Activated CD4-positive, alpha-beta memory T cell treated with anti-CD3 and anti-CD28 coated beads for 36 hours (primary cell): ENCODE measurements at places on chromosomes 5 and 9. TPM values are rescaled to one million over a fixed set of nuclear protein-coding genes. Genes with fewer than 3 reads are reported as not detected.

GRCh38 chr9:24218656-24219055 lies 327.0 kb downstream of the IZUMO3 start:
- no peaks in the 10 kb centered on the region for H3K27me3 ChIP-seq
- no peaks in the 10 kb centered on the region for H3K36me3 ChIP-seq
- DNase-seq: no peak

GRCh38 chr9:115837618-115838017 lies 316.0 kb upstream of the PAPPA start:
- no peaks in the 10 kb centered on the region for H3K4me1 ChIP-seq
- no peaks in the 10 kb centered on the region for H3K36me3 ChIP-seq
- H3K4me3 ChIP-seq: no peak overlapping the region
- DNase-seq: no peak
- H3K27me3 ChIP-seq: no peaks in the 10 kb centered on the region

GRCh38 chr5:1521671-1522600 lies 1.8 kb downstream of the LPCAT1 start:
- no peak overlapping the region for H3K27ac ChIP-seq
- no peaks in the 10 kb centered on the region for H3K27me3 ChIP-seq
- DNase-seq: no peak
- H3K4me1 ChIP-seq: peaks cover 41% of the 10 kb centered on the region
- H3K4me3 ChIP-seq: peak overlapping the region; percentile 86

- peak overlapping the region; percentile 71 for H3K27ac ChIP-seq
- DNase-seq: no peak
- H3K4me3 ChIP-seq: no peak overlapping the region
These were observed 46.0 kb downstream of the PARP8 start for GRCh38 chr5:50712479-50712878.

DNA sequence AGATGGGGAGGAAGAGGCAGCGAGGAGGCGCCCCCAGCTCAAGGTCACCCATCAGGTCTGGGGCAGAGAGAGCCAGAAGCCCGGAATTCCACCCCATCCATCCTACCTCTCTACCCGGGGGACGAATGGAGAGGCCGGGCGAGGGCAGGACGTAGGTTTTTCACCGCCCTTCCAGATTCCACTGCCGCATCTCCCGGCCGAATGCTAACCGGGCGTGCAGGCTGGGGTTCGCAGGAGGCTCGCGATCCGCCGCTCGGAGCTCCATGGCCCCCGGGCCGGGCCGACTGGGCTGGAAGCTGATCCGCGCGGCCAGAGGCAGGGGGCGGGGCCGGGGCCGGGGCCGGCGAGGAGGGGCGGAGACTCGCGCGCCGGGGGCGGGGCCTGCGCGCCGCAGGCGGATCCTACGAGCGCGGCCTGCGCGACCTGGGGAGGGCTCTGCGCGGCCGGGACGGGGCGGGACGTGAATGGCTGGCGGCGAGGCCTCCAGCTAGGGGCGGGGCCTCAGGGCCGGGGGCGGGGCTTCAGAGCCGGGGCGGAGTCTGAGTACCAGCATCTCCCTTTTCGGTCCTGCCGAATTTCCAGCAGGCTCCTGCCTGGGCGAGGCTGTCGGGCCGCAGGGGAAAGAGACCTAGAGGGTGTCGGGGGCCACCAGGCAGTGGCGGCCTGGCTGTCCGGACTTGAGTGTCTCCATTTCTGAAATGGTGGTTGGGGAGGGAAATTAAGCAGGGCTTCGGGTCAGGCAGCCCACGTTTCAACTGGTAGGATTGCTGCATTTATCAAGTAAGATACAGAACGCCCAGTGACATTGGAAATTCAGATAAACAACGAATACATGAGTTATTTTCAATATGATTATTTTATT lies at the start of gene ST6GALNAC4:
ST6GALNAC4 (minus strand) TSS at position 322 of the 862 bp plus-strand sequence. CDS start 622 bp downstream, outside the sequence.
- H3K36me3 ChIP-seq: peaks cover 14% of the 10 kb centered on the region
- peaks cover 43% of the 10 kb centered on the region for H3K4me1 ChIP-seq
- H3K27ac ChIP-seq: peak within 1 kb of the TSS; percentile 54
- no peaks in the 10 kb centered on the region for H3K27me3 ChIP-seq

GRCh38 chr5:151332857-151333256 lies 14.5 kb downstream of the SLC36A2 start:
- H3K27ac ChIP-seq: no peak overlapping the region
- H3K27me3 ChIP-seq: no peaks in the 10 kb centered on the region
- H3K36me3 ChIP-seq: no peaks in the 10 kb centered on the region
- DNase-seq: no peak
- H3K4me1 ChIP-seq: no peaks in the 10 kb centered on the region

DNA sequence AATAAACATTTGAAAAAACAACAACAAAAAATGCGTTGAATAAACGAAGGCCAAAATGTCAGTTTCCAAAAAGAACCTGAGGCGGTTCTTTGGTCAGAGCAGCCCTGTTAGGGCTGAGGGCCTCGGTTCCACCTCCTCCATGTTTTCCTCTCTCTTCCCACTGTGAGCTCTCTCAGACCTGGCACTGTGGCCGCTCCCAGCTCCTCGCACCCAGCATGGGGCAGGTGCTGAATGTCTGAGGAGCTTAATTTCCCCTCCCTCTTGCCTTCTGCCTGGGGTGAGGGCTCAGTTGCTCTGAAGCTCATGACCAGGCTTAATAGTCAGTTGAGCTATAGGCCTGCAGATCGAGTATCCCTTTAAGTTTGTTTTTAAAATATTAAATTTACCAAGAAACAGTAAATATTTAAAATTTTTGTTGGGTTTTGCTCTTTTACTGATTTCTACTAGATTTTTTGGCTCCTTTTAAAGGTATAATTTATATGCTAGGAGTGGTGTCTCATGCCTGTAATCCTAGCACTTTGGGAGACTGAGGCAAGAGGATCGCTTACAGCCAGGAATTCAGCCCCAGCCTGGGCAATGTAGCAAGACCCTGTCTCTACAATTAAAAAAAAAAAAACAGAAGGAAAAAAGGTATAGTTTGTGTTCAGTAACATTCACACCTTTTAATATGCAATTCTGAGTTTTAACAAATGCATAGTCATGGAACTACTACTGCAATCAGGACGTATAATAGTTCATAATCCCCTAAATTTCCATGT lies 28.1 kb downstream of the DAPK1 start:
- H3K27ac ChIP-seq: no peak overlapping the region
- no peaks in the 10 kb centered on the region for H3K4me1 ChIP-seq
- no peaks in the 10 kb centered on the region for H3K36me3 ChIP-seq
- no peak for DNase-seq

DNA sequence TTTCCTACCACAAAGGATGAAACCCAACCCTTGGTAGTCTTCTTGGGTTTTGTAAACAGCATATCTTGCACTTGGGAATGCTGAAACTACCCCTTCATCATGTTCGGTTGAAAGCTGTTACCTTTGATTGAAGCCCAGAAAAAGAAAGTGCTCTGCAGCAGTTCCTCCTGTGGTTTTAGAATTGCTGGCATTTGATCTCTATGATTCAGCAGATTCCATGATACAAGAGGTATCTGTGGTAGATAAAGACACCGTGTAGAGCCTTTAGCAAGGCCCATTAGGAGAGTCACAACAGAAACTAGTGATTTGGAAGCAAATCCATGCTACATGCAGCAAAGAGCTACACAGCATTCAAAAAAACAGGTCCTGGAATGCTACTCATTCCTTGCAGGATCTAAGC lies 557.0 kb downstream of the TLE1 start:
- no peaks in the 10 kb centered on the region for H3K27me3 ChIP-seq
- H3K36me3 ChIP-seq: no peaks in the 10 kb centered on the region
- H3K27ac ChIP-seq: no peak overlapping the region
- no peak for DNase-seq

GRCh38 chr5:54655761-54656160 lies 138.2 kb downstream of the SNX18 start:
- no peaks in the 10 kb centered on the region for H3K36me3 ChIP-seq
- H3K4me1 ChIP-seq: no peaks in the 10 kb centered on the region
- H3K4me3 ChIP-seq: no peak overlapping the region
- H3K27ac ChIP-seq: no peak overlapping the region
- H3K27me3 ChIP-seq: no peaks in the 10 kb centered on the region
- DNase-seq: no peak

GRCh38 chr9:129270205-129270604 lies 92.1 kb upstream of the IER5L start:
- no peaks in the 10 kb centered on the region for H3K27me3 ChIP-seq
- no peak overlapping the region for H3K27ac ChIP-seq
- H3K4me3 ChIP-seq: no peak overlapping the region
- H3K36me3 ChIP-seq: no peaks in the 10 kb centered on the region
- H3K4me1 ChIP-seq: peaks cover 21% of the 10 kb centered on the region

DNA sequence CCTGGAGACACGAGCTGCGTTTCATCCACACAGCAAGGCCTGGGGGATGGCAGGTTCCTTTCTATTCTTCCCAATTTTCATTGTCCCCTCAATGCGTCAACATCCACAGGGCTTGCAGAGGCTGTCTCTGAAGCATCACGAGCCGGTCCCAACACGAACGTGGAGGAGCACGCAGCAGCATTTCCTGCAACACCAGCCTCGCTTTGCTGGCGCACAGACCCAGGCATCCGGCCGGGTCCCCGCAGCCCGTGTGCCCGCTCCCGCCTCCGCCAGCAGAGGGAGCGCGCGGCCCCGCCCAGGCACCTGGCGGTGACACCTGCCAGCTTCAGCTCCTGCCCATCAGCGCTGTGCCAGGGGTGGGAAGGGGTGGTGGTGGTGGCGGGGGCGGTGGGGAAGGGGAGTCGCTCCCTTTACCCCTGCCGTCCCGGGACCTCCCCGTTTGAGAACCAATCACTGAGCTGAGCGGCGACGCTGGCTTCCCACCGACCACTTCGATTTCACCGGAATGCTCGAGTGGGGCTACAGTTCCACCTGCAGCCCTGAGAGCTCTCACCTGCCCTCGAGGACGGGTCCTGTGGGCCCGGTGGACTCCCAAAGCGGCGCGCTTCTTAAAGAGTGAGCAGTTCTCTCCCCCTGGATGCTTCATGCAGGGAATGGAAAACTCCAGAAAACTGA lies 464.5 kb downstream of the ICE1 start:
- H3K27me3 ChIP-seq: peaks cover 6% of the 10 kb centered on the region

DNA sequence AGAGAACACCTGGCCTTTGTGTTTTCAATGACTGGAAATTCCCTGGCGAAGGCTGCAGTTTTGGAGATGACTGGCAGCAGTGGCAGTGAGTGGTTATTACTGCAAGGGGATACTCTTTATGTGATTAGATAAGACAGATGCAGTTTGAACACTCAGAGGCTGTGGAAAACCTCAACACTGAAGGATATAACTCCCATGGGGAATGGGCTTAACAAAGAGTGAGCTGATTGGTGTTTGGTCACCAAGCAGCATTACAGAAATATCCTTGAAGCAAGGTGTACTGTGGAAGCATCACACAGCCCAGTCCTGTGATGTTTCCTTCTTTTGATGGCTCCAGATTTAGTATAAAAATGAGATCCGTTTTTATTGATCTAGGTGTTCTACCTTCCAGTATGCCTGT lies 490.7 kb upstream of the PTPRD start:
- no peak overlapping the region for H3K27ac ChIP-seq
- DNase-seq: no peak
- H3K4me1 ChIP-seq: no peaks in the 10 kb centered on the region
- no peak overlapping the region for H3K4me3 ChIP-seq

- H3K4me1 ChIP-seq: no peaks in the 10 kb centered on the region
- no peak for DNase-seq
- H3K27ac ChIP-seq: no peak overlapping the region
- H3K4me3 ChIP-seq: no peak overlapping the region
These were observed 307.0 kb downstream of the EFNA5 start for GRCh38 chr5:107363768-107364167.

GRCh38 chr5:149559706-149560105 lies 8.5 kb upstream of the CSNK1A1 start:
- no peak overlapping the region for H3K4me3 ChIP-seq
- no peaks in the 10 kb centered on the region for H3K27me3 ChIP-seq
- no peaks in the 10 kb centered on the region for H3K36me3 ChIP-seq
- H3K27ac ChIP-seq: no peak overlapping the region
- H3K4me1 ChIP-seq: peaks cover 23% of the 10 kb centered on the region

GRCh38 chr9:91465420-91465819 lies 41.8 kb upstream of the NFIL3 start:
- H3K27me3 ChIP-seq: peaks cover 14% of the 10 kb centered on the region
- no peaks in the 10 kb centered on the region for H3K4me1 ChIP-seq

GRCh38 chr9:135385793-135386192 lies 93.8 kb upstream of the PPP1R26 start:
- DNase-seq: no peak
- H3K27ac ChIP-seq: no peak overlapping the region
- no peaks in the 10 kb centered on the region for H3K4me1 ChIP-seq
- no peak overlapping the region for H3K4me3 ChIP-seq
- peaks cover 2% of the 10 kb centered on the region for H3K27me3 ChIP-seq

GRCh38 chr5:90173299-90174030 lies 236.1 kb downstream of the CETN3 start:
- H3K27ac ChIP-seq: no peak overlapping the region
- no peaks in the 10 kb centered on the region for H3K36me3 ChIP-seq
- H3K4me3 ChIP-seq: no peak overlapping the region
- no peaks in the 10 kb centered on the region for H3K4me1 ChIP-seq
- no peak for DNase-seq
- H3K27me3 ChIP-seq: no peaks in the 10 kb centered on the region

- no peak overlapping the region for H3K4me3 ChIP-seq
- H3K27me3 ChIP-seq: peaks cover 10% of the 10 kb centered on the region
- DNase-seq: no peak
- H3K27ac ChIP-seq: no peak overlapping the region
- H3K36me3 ChIP-seq: no peaks in the 10 kb centered on the region
- no peaks in the 10 kb centered on the region for H3K4me1 ChIP-seq
These were observed 440.7 kb downstream of the DMAC1 start for GRCh38 chr9:7358876-7359275.

DNA sequence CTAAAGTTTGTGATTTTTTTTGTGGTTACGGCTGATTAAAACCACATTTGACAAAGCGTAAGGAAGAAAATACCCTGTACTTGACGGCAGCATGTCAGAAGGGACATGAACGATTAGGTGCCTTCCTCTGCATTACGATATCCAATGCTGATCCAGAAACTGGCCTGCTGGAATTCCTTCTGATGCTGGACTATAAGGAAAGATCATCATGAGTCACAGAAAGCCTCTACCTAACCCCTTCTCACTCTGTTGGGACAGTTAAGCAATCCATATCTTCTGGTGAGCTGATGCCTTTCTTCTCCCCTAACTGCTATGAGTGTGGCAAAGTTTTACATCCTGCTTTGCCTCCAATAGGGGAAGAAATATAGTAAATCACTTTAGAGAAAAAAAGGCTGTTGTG lies 78.4 kb upstream of the PAPPA start:
- H3K27ac ChIP-seq: no peak overlapping the region
- H3K4me3 ChIP-seq: no peak overlapping the region
- no peaks in the 10 kb centered on the region for H3K4me1 ChIP-seq
- no peaks in the 10 kb centered on the region for H3K27me3 ChIP-seq
- DNase-seq: no peak

Gene HMCN2
- not detected for total RNA-seq

Gene EMB
- total RNA-seq: 87.6 TPM

Gene GGTA1
- not detected for total RNA-seq

Gene UBTD2
- 4.6 TPM for total RNA-seq

Gene WNK2
- 1.6 TPM for total RNA-seq

Gene IFNB1
- total RNA-seq: 0.26 TPM

Gene MVB12B
- total RNA-seq: 1.4 TPM

Gene SELENOP
- total RNA-seq: not detected

Gene NDUFB6
- total RNA-seq: 77.1 TPM

Gene ZCCHC10
- total RNA-seq: 22.6 TPM

Gene KIF3A
- total RNA-seq: 16.1 TPM
